ENCODE measurements at places on chromosomes 2 and 18.

DNA sequence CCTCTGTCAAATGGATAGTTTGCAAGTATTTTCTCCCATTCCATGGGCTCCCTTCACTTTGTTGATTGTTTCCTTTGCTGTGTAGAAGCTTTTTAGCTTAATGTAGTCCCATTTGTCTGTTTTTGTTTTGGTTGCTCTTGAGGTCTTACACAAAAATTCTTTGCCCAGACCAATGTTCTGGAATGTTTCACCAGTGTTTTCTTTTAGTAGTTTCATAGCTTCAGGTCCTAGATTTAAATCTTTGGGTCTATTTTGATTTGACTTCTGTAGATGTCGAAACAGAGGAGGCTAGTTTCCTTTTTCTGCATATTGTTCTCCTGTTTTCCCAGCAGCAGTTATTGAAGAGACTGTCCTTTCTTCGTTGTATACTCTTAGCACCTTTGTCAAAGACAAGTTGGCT lies 351.6 kb downstream of the PTPRM start:
- DNase-seq: no peak

- DNase-seq: no peak
Measured at GRCh38 chr2:102895376-102895775, 133.5 kb downstream of the TMEM182 start.

DNA sequence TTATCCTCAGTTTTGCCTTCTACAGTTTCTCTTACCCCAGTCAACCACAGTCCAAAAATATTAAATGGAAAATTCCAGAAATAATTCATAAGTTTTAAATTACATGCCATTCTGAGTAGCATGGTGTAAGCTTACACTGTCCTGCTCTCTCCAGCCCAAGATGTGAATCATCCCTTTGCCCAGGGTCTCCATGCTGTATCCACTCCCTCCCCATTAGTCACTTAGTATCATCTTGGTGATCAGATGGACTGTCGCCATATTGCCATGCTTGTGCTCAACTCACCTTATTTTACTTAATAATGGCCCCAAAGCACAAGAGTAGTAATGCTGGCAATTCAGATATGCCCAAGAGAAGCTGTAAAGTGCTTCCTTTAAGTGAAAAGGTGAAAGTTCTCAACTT lies 18.5 kb upstream of the CCNT2 start:
- DNase-seq: no peak

GRCh38 chr2:10544252-10544651 lies 96.1 kb upstream of the ODC1 start:
- no peak for DNase-seq

DNA sequence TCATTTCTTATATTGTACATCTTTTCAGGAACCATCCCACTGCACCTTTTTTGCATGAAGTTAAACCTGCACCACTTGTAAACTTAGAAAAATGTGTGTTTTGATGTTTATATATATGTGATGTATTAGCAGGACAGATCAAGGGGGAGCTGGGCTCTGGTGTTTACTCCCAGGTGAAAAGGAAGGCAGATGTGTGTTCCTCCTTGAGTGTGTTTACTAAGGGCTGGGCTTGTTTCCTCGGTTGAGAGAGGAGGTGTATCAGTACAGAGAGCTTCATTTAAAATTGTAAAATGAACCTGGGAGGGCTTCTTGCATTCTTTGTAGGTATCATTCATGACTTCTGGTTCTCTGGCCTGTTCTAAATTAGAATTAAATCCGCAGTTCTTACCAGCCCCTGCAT lies 14.8 kb downstream of the LPIN1 start:
- no peak for DNase-seq

- no peak for DNase-seq
Measured at GRCh38 chr2:114628481-114628880, 186.0 kb downstream of the DPP10 start.

DNA sequence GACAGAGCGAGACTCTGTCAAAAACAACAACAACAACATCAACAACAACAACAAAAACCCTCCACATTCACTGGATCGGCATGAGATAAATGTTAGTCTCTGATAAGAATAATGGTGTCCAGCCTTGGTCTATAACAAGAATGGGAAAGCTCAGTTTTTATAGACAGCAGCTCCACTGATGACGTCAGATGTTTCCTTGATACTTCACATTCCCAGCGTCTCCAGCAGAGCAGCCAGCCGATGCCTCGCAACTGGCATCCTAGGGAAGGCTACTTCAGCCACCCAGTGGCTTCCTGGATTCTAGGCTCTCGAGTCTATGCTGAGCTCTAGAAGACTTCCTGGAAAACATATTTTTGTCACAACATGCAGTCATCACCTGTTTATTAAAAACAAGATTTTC lies 271.4 kb upstream of the SMIM21 start:
- DNase-seq: no peak

DNA sequence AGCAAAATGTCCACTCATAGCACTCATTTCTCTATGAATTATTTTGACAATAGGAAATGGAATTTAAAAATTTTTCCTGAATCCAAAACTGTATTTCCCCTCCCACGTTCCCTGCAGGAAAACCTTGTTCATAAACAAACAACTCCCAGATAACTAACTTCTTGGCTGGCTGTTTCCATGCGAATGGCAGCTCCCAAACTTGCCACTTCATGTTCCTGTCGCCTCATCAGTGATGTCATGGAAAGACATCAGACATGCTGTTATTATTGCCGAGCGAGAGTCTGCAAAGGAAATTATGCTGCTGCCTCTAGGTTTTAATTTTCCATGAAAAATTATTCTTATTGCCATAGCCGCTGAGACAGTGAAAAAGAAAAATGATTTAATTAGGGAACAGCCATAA lies 117.0 kb upstream of the RIOK3 start:
- no peak for DNase-seq

- no peak for DNase-seq
Measured at GRCh38 chr18:3358310-3358709, 91.7 kb upstream of the TGIF1 start.

DNA sequence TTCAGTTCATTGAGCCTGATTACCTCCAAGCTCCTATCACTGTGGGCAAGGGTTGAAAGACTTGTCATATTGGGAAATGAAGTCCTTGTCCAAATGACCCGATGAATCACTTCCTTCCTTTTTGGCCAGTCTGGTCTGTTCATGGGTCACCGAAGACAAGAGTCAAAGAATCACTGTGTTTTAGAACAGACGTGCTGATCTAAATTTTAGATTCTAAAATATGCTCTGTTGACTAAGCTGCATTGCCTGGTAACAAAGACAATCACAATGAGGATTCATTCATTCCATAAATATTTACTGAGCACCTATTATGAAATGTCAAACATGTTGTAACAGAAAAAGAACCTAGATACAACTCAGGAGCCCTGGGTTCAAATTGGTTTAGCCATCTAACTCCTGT lies 99.4 kb upstream of the RND3 start:
- DNase-seq: no peak

DNA sequence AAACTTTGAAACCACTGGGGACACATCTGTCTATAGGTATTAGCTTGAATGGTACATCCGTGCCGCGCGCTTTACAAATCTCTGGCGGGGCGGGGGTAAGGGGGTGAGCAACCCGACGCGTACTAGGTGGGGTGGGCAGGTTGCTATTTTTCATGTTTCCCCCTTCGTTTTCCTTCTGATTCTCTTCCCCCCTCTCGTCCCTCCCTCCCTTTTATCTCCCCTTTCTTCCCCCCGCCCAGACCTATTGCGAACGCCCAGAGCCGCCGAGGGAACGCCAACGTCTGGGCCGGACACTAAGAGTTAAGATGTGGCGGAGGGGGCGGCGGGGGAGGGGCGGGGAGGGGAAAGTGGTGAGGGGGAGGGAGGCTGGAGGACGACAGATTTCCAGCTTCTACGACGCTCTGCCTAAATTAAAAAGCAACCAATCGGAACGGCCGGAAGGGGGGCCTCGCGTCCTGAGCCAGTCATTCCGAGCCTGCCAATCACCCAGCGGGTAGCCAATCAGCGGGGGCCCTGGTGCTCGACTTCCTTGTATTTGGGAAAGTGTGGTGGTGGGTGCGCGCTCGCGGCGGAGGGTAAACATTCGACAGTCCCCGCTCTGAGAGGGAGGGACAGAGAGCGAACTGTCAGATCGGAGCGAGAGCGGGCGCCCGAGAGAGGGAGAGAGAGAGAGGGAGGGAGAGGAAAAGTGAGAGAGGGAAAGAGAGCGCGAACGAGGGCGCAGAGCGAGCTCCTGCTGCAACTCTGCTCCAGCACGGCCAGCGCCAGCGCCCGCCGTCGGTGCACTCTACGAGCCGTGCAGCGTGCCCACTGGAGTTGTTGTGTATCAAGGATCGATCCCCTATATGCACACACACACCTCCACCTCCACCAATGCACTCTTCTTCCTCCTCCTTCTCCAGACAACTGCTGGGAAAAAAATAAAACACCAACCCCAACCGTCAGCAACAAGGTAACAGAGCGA lies at the start of gene POU3F3:
POU3F3 (plus strand) TSS at position 582 of the 964 bp plus-strand sequence. CDS start 1,396 bp downstream, outside the sequence.
- peak; percentile 66 for DNase-seq

DNA sequence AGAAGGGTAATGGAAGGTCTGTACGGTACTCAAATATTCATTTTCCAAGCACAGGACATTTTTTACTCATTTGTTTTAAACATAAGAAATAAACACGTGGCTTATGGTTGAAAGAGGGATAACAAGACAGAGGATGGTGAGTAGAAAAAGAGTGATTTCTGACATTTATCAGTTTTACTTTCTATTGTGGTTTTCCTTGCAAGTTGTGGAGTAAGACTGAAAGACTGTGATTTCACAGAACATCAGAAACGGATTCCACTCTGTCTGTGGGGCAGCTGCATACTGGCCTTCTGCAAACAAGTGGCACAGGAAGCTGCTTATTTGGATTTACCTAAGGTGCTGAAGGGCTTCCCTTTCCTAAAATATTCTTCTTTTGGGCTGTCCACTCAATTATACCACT lies 122.2 kb upstream of the ITGB6 start:
- DNase-seq: no peak

GRCh38 chr2:232300894-232301387 lies 77.6 kb upstream of the ALPP start:
- peak; percentile 40 for DNase-seq

DNA sequence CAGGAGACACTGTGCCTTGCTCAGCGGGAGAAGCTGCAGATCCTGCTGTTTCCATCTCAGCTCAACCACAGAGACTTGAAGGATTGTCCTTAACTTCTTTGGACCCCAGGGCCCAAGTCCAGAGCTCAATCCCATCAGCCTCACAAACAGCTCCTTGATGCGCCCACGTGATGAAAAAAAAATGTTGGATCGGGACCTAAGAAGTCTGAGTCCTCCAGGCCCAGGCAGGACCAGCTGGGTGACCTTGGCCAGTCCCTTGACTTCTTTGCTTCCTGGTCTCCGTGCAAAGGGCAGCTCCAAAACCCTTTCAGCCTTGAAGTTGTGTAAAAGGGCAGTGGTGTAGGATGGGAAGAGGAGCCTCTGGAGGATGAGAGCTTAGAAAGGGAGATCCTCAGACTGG lies 175.5 kb downstream of the ZFP36L2 start:
- no peak for DNase-seq

DNA sequence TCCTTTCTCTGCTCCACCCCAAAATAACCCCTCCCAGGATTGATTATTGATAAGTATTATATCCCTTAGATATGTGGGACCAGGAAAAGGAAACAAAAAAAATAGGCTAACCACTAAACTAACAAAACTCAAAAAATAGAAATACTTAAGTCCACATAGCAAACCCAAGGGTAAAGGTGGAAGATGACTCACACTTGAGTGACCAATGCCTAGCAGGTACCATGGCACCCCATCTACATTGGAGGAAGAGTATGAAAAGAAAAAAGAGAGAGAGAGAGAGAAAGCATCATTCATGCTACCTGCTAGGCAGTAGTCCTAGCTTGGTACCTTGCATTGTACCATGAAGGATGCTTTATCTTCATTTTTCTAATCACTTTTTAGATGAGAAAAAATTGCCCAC lies 6.3 kb downstream of the EXOC6B start:
- no peak for DNase-seq

GRCh38 chr2:23760736-23761135 lies 166.2 kb downstream of the ATAD2B start:
- DNase-seq: no peak

GRCh38 chr2:109455731-109456691 lies 157.8 kb downstream of the SEPTIN10 start:
- no peak for DNase-seq

GRCh38 chr2:122166820-122167219 lies 411.4 kb downstream of the TSN start:
- DNase-seq: no peak

GRCh38 chr2:11568436-11568835 lies 34.6 kb downstream of the GREB1 start:
- DNase-seq: no peak

DNA sequence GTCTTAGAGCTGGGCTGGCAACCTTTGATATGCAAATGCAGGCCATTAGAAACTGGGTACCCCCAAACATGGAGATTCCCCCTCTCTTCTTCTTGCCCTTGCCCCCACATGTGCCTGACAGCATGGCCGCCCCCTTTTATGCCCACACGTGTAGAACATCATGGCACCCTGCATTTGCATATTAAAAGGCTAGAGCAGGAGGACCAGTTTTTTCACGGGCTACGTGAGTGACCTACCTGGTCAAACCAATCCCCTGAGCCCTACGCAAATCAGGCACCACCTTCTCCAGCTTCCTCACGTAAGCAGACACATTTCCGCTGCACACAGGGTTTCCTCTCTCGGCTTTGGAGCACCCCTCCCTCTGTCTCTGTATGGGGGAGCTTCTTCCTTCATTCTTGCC lies 110.9 kb upstream of the COPS8 start:
- DNase-seq: no peak

DNA sequence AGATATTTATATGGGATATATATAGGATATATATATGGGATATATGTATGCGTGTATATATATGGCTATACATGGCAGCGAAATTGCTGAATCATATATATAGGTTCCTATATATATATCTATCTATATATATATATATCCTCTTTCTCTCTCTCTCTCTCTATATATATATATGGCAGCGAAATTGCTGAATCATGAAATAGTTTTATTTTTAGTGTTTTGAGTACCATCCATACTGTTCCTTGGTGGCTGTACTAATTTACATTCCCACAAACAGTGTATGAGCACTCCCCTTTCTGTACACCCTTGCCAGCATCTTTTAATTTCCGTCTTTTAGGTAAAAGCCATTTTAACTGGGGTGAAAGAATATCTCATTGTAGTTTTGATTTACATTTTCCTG lies 397.6 kb upstream of the LINC00305 start:
- DNase-seq: no peak

- no peak for DNase-seq
Measured at GRCh38 chr2:84619794-84620371, 103.6 kb downstream of the DNAH6 start.

- DNase-seq: peak; percentile 42
Measured at GRCh38 chr2:9071032-9071431, 67.5 kb upstream of the MBOAT2 start.

DNA sequence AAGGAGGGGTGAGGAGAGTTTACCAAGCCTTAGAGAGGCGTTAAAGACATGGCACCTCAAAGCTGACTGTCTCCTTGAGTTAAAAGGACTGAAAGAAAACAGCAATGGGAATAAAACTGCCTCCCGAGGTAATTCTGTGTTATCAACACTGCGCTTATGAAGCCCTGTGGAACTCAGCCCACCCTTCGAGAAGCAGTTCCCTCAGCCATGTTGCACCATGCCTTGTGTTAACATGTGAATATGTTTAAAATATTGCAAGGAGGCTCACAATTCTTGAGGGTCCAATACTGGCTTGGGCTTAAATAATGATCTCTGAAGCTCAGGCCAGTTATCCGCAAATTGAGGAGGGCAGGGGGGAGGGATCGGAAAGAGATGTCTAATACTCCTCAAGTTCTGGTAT lies 14.7 kb downstream of the KLF7 start:
- no peak for DNase-seq

- DNase-seq: no peak
Measured at GRCh38 chr2:207061181-207061580, 104.6 kb downstream of the KLF7 start.

Measured in transverse colon (tissue), 4 donors.